ENCODE measurements at places on chromosomes 1 and 21. TPM values are rescaled to one million over a fixed set of nuclear protein-coding genes. Genes with fewer than 3 reads are reported as not detected.

TMEM82 gene
- total RNA-seq: not detected

LCE1C gene
- not detected for total RNA-seq

KCNA10 gene
- not detected for total RNA-seq

KIF14 gene
- total RNA-seq: 8.2 TPM

ACTL8 gene
- 1.7 TPM for total RNA-seq

MROH7 gene
- not detected for total RNA-seq

Measured in A549 treated with AZD2906 at 1 μM for 4 hours (cell line).